ENCODE measurements at places on chromosomes 16 and 17.

DNA sequence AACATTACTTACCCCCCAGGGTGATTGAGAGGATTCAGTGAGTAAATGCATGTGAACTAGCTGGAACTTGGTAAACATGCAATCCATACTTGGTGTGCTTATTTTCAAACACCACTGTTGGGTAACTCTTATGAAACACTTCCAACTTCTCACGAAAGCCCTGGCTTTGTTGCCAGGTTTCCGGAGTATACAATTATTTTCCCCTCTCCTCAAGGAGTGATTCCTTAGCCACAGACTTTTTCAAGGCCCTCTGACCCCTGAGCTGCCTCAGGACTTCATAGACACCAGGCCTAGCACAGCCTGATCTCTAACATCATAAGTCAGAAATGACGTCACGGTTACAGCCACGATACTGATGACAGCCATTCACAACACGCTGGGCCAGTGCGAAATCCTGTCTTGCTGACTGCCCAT is 27.6 kb downstream of the HSD17B2 start:
- DNase-seq = no peak

DNA sequence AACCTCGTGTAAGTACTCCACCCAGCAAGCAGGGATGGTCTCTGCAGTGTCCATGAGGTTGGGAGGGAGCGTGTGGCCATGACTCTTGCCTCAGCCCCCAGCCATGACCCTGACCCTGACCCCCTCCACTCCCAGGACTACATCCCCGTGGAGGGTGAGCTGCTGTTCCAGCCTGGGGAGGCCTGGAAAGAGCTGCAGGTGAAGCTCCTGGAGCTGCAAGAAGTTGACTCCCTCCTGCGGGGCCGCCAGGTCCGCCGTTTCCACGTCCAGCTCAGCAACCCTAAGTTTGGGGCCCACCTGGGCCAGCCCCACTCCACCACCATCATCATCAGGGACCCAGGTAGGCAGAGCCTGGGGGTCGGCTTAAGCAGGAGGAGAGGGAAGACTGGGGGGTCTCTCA is 16.3 kb downstream of the GALK1 start:
- DNase-seq = no peak

GRCh38 chr16:1089822-1090619 is 6.0 kb downstream of the C1QTNF8 start:
- no peak for DNase-seq

DNA sequence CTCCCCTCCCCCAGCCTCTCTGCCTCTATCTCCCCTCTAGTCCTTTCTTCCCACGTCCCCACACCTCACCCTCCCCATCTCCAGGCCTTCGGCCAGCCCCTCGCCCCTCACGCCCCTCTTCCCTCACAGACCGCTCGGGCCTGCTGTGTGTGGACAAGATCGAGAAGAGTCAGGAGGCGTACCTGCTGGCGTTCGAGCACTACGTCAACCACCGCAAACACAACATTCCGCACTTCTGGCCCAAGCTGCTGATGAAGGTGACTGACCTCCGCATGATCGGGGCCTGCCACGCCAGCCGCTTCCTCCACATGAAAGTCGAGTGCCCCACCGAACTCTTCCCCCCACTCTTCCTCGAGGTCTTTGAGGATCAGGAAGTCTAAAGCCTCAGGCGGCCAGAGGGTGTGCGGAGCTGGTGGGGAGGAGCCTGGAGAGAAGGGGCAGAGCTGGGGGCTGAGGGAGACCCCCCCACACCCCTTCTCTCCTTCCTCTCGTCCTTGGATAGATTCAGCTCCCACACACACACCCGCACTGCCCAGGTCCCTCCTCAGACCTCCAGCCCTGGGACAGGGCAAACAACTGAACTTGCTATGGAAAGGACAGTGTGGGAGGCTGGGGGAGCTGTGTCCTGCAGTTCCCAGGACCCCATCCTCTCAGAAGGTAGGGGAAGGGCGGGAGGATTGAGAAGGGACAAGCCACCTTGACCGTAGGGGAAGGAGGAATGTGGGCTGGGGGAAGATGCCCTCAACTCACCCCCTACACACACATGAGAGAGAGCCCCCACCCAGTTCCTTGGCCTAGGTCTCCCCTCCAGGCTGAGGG is 11.1 kb downstream of the NR1D1 start:
- DNase-seq = no peak

DNA sequence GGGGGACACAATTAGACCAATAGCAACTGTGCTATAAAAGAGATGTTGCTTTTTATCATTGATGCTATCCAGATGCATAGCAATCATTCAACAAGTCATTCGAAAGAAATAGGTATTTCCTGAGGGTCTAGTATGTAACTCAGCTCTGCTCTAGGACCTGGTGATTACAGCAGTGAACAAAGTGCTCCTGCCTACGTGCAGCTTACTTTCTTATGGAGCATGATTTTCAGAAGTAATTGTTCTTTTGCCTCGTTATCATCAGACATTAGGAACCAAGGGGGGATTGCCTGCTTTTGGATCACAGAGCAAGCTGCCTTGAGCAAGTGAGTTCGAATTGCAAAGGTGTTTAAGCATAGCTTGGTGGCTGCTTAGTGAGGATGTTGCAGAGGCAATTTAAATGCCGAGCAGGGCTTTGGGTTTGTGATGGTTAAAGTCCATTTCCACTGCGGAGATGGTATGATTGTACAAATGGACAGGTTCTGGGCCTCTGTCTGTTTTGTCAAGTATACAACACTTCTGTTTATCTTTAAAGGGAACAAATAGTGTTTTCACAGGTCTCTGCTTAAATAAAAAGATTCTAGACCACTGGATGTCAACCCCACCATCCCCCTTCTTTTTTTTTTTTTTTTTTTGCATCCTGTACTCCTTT is 41.5 kb downstream of the WWOX start:
- no peak for DNase-seq

- no peak for DNase-seq
Measured at GRCh38 chr16:7834771-7835431, 502.3 kb downstream of the RBFOX1 start.

DNA sequence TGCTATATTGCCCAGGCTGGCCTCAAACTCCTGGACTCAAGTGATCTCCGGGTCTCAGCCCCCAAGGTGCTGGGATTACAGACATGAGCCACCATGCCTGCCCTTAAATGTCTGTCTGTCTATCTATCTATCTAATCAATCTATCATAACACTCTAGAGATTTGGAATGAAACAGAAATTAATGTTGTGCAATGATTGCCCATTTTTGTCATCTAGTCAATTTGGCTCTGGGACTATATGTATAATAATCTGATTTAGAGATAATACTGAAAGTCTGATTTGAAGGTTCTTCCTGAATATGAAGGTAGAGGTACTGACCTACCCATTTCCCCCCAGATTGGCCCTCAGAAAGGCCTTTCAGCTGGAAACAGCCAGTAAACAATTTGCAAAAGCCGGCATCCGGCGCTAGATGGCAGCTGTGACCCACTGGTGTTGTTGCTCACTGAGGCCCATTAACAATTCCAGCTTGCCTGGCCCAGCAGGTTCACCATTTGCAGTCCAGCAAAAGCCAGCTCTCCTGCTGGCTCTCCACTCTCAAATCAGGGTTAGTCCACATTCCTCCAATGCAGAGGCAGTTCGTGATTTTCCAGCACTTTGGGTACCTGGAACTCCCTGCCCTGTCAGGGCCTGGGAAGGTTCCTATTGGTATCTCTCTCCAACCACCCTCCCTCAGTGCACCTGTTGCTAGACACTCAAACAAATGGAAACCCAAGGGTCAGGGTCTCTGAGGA is 22.9 kb upstream of the C16orf87 start:
- DNase-seq = peak; percentile 65

GRCh38 chr17:17538417-17539391 is 42.5 kb upstream of the RASD1 start:
- no peak for DNase-seq

- peak; percentile 87 for DNase-seq
Measured at GRCh38 chr17:78133971-78134898, 3.7 kb downstream of the TMC8 start.

- no peak for DNase-seq
Measured at GRCh38 chr16:64455275-64455674, 666.6 kb downstream of the CDH11 start.

DNA sequence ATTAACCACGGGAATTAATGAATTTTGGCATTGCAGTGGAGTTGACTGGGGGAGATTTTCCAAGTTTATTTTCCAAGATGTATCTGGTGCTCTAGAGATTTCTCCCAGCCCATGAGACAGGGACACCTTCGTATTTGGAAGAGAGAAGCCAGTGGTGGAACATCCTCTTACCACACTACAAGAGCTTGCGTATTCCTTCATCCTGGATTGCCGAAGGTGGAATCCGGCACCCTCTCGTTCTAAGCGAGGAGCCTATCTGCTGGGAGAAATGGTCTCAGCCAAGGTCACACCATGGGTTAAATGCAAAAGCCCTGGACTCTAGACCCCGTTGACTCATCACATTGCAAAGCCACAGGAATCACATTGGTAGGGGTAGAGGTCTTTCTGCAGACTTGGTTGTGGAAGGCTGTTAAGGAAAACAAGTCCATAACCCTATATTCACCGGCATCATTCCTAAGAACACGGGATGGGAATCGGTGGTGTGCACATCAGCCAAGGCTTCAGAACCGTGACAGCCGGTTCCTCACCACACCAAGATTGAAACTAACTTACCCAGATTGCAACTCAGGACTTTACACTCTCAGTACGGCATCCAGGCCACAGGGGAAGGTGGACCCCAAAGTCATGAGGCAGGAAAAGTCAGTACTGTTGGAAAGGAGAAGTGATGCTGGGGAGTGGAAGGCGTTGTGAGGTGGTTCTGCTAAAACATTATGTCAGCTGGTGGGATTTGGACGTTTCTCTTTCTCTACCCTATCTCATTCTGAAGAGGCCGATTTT is 259.8 kb downstream of the CPPED1 start:
- DNase-seq = no peak

DNA sequence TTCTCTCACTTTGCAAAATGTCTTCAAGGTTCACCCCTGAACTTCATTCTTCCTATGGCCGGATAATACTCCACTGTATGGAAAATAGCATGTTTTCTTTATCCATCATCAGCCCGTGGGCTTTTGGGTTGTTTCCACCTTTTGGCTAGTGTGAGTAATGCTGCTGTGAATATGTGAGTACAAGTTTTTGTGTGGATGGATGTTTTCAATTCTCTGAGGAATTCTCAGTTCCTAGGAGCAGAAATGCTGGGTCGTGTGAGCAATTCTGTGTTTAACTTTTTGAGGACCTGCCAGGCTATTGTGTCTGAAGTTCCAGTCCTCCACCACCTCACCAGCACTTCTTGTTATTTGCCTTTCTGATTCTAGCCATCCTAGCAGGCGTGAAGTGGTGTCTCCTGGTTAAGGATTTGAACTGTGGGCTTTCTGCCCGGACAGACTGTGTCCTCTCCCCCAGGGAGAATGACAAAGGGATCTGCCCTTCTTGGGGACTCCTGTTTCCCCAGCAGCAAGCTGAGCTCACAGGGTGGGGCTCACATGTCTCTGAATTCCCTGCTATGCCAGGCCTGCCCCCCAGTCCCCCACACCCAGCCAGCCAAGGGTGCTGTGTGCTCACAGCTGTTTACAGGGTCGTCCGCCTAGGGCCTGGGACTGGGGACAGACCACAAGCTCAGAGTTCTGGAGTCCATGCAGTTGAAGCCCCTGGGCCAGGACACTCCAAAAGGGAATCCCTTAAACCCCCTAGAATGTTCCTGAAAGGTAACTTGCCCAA is 92.2 kb upstream of the CIBAR2 start:
- no peak for DNase-seq

DNA sequence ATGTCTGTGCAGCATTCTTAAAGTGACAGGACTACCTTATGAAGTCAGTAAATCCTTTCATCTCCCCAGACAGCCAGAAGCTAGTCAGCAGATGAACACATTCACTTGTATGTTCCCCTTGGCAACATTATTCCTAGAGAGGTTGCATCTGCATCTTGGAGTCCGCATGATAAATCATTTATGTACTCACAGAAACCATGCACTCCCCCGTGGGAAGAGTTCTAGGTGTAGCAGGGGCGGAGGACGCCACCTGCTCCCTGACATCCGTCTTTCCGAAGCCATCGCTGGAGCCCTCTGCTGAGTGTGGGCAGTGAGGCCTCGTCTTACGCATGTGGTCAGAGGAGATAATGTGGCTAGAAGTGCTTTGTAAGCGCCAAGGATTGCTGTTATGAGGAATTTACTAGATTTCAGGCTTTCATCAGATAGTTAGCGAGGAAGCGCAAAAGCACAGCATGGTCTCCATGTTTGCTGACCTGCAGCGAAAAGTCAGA is 144.5 kb downstream of the RPTOR start:
- DNase-seq = no peak

DNA sequence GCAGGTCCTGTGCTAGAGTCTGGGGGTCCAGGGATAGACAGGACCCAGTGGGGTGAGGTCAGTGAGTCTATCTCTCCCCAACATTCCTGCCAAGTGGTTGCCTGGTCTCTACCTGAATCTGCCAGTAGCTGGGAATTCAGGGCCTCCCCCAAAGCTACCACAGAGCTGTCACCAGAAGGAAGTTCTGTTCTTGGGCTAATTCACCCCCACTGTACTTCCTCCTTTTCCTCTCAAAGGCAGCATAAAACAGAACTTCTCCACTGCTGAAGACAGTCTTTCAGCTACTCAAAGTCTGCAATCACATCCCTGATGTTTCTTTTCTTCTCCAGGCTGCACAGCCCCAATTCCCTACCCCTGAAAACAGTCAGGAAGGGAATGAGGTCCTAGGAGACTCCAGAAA is 8.7 kb downstream of the CAMTA2 start:
- no peak for DNase-seq

GRCh38 chr17:76452127-76452659 is 759 bp downstream of the UBE2O start:
- DNase-seq = no peak

GRCh38 chr16:24544640-24545039 is 5.3 kb downstream of the RBBP6 start:
- no peak for DNase-seq

DNA sequence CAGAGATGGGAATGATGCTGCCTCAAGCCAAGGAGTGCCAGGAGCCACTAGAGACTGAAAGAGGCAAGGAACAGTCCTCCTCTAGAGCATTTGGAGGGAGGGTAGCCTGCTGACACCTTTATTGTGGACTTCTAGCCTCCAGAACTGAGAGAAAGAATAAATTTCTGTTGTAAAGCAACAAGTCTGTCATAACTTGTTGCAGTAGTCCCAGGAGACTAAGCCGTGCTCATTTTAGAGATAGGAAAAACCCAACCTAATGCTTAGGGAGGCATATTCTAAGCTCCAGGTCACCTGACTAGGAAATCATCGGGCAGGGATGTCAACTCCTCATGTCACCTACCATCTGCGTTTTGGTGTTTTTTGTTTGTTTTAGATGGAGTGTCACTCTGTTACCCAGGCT is 345.4 kb upstream of the EEF2KMT start:
- no peak for DNase-seq

GRCh38 chr17:2361010-2361760 is 23.9 kb downstream of the SGSM2 start:
- no peak for DNase-seq

DNA sequence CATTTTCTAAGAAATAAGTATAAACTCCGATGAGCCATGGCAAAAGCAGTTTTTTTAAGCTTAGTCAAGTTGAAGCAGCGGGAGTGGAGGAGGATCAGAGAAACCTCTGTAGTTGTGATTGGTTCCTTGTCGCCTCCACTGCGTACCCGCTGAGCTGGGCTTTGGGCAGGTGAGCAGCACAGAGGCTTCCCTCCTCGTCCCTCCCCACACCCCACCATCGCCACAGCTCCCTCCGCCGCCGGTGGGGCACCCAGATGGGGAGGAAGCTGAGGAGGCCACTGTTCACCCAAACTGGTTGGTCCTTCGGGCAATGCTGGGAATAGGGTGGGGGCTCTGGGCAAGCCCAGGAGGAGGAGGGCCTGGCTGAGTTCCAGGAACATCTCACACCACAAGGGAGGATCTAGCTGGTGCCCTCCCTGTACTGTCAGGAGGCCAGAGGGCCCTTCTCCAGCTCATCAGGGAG is 5.2 kb upstream of the MRPL38 start:
- no peak for DNase-seq

All from CD4-positive, alpha-beta T cell treated with Interleukin-1 beta for 1 hour (primary cell).